Activated naive CD8-positive, alpha-beta T cell treated with anti-CD3 and anti-CD28 coated beads, Interleukin-2, amount 10 ng/mL, durations not matched to agents 7 days and 5 days (primary cell): ENCODE measurements at places on chromosomes 11 and 22. TPM values are rescaled to one million over a fixed set of nuclear protein-coding genes. Genes with fewer than 3 reads are reported as not detected.

The CDKN1C gene
- 2.9 TPM for total RNA-seq

The SULT4A1 gene
- total RNA-seq: not detected

The KCTD14 gene
- 0.22 TPM for total RNA-seq

The BIRC2 gene
- 40.6 TPM for total RNA-seq

The RAG2 gene
- total RNA-seq: not detected

The PRR33 gene
- total RNA-seq: not detected

The CARD18 gene
- total RNA-seq: not detected

The EHD1 gene
- total RNA-seq: 187 TPM

The C11orf71 gene
- 11.0 TPM for total RNA-seq

The SCUBE1 gene
- total RNA-seq: 0.20 TPM

The CATSPERZ gene
- total RNA-seq: not detected

The MFRP gene
- not detected for total RNA-seq

The EFCAB6 gene
- 0.19 TPM for total RNA-seq

The MOGAT2 gene
- not detected for total RNA-seq

The OR8B4 gene
- total RNA-seq: not detected

The NRGN gene
- total RNA-seq: 5.3 TPM

The P2RY6 gene
- total RNA-seq: 0.44 TPM
